Foreskin melanocyte (primary cell): ENCODE measurements at places on chromosomes 12 and 14.

GRCh38 chr14:54385556-54385955 is 11.3 kb upstream of the CDKN3 start:
- no peak for DNase-seq

DNA sequence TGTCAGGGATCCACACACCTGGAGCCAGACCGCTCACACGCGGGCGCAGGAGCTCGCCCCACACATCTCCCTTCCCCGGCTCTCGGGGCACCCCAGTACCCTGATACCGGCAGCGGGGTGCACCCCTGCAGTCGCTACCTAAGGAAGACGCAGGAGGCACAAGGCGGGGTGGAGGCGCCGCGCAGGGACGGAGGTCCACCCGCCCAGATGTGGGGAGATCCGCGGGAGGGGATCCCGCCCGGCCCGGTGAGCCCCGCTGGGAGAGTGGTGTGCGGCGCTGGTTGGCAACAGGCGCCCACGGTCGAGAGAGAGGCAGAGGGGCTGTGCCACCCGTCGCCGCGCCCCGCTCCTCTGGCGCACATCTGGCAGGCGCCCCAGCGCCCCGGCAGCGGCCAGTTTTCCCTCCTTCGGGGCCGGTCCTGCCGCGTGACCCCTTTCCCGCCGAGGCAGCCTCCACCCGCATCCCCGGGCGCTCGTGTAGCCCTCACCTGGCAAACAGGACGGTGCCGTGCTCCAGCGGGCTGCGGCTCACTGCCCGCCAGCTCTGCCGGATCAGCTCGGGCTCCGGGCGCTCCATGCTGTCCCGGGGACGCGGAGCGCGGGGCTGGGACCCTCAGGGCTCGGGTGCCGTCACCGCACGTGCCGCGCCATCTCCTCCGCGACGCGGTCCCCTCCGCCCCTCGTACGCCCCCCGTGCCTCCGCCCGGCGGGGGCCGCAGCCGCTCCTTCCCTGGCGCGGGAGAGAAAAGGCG is 469 bp downstream of the NGB start:
- DNase-seq: no peak

GRCh38 chr12:25670076-25671055 is 117.3 kb upstream of the LMNTD1 start:
- DNase-seq: no peak

GRCh38 chr14:49770212-49770817 is 2.4 kb downstream of the KLHDC2 start:
- DNase-seq: no peak

- no peak for DNase-seq
Observed at GRCh38 chr12:59859171-59859510, 263.3 kb downstream of the SLC16A7 start.

DNA sequence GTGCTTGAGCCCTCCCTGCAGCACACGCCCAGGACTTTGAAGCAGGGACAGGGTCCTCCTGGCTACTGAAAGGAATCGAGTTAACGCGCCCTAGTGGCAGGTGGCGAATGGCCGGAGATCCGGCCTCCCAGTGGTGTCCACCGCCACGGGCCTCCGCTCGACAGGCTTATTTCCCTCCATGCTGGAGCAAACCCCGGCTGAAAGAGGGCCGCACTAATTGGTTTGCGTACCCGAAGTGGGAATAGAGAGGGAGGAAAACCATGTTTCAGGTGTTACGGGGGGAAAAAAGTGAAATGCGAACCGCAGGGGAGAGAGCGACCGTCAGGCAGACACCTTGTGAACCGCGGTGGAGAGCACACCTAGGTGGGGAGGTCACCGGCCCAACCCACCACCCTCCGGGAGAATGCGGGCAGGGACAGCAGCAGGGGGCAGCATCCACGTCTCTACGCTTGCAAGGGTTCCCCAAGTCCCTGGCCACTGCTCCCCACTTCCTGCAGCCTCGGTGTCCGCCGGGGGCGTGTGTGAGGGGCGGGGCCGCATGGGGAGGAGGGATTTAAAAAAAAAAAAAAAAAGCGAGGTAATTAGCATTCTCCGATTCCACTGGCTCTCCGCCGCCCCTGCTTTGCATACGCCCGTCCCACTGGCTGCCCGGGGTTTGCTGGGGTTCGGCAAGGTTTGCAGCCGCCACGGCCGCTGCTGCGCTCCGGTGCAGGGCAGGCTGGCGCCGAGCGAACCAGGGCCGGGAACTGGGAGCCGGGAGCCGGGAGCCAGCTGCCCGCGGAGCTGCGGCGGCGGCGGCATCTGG is 224.6 kb upstream of the CRY1 start:
- DNase-seq: no peak

DNA sequence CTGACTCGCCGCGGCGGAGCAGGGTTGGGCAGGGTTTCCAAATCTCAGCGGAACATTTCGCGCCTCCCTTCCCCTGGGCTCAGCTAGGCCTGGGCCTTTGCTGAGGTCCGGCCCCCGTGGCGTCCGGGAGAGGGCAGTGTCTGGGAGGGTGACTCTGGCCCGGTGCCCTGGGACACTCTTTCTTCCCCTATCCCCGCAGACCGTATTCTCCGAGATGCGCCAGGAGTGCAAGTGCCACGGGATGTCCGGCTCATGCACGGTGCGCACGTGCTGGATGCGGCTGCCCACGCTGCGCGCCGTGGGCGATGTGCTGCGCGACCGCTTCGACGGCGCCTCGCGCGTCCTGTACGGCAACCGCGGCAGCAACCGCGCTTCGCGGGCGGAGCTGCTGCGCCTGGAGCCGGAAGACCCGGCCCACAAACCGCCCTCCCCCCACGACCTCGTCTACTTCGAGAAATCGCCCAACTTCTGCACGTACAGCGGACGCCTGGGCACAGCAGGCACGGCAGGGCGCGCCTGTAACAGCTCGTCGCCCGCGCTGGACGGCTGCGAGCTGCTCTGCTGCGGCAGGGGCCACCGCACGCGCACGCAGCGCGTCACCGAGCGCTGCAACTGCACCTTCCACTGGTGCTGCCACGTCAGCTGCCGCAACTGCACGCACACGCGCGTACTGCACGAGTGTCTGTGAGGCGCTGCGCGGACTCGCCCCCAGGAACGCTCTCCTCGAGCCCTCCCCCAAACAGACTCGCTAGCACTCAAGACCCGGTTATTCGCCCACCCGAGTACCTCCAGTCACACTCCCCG is 3.0 kb downstream of the WNT1 start:
- DNase-seq: no peak

DNA sequence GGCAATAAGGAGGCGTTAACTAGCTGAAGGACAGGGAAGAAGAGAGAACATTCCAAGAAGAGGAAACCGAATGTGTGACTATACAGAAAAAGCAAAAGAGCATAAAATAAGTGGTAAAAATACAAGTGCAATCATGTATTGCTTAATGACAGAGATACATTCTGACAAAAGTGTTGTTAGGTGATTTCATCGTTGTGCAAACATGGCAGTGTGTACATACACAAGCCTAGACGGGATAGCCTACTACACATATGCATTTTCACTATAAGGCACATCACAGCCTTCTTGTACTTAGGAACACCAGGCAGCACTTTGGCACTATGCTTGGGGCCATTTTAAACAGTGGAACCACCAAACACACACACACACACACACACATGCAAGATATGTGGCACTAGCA is 299.3 kb downstream of the BCAT1 start:
- DNase-seq: no peak
